ENCODE measurements at places on chromosomes 7 and 10. TPM values are rescaled to one million over a fixed set of nuclear protein-coding genes. Genes with fewer than 3 reads are reported as not detected.

The IKZF1 gene
- total RNA-seq: 383 TPM

DNA sequence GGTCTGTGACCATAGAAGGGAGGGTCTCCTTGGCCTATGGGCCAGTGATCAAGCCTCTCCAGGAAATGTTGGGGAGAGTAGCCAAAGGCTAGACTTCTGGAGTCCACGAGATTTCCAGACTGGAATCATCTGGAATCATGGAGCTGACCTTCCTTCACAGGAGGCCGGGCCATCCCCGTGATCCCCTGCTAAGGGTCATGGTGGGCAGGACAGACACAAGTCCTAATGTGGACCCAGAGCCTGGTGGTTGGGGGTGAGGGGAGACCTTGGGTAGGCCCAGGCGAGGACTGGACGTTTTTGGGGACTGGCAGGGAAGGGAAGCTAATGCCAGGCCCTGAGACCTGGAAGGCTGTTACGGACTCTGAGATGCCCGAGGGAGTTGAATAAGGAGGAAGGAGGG lies 9.8 kb upstream of the GRID1 start:
- no peak overlapping the region for H3K4me3 ChIP-seq
- no peak for DNase-seq
- H3K36me3 ChIP-seq: no peaks in the 10 kb centered on the region
- H3K4me1 ChIP-seq: no peaks in the 10 kb centered on the region
- peaks cover 34% of the 10 kb centered on the region for H3K27me3 ChIP-seq

DNA sequence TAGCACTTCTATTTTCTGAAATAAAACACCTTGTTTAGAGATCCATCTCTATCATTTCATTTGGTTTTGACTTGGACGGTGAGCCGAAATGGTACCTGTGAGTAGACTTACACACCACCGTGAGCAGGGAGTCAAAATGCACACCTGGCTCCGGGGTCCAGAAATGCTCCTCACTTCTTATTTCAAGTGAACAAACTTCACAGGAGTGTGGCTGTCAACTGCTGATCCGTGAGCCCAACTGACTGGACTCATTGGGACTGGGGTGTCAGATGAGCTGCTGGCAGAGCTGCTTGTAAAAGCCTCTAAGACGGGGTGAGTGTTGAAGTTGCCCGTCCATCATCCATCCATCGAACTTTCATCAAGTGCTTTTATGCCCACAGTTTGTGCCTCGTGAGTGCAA lies 435.5 kb downstream of the GLRX3 start:
- no peak for DNase-seq
- no peaks in the 10 kb centered on the region for H3K36me3 ChIP-seq
- H3K4me1 ChIP-seq: no peaks in the 10 kb centered on the region
- H3K4me3 ChIP-seq: no peak overlapping the region

DNA sequence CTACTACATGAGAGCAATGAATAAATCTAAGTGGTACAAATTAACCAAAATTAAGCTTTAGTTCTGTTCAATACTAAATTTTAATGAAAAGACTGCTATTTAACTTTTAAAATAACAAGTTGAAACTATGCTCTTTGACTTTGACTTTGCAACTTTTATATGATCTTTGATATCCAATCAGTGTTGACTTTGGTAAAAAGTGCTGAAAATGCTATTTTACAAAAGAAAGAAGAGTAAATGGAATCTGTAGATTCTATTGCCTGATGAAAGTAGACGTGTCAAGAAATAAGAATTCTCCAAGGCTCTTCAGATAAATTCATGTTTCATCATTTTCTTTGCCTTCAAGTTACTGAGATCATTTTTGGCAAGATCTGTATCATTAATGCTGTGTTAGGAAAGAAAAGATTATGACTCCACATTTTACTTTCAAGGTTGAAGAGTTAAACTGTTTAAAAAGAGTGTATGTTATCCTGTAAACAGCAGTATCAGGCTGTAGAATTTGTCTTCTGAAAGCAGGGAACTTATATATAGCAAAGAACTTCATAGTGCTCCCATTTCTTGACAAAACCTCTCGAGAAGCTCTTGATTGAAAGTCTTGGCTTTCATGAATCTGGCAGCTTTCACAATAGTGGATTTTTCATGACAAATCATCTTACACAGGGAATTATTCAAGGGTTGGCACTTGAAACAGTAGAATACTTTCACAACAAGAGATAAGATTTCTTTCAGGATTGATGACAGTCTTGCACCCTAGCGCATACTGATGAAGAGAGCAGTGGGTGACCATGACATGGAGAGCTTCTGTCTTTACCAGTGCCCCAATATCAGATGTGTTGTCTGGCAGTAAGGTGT lies 72.1 kb downstream of the PTEN start:
- no peak for DNase-seq
- H3K36me3 ChIP-seq: peaks cover 57% of the 10 kb centered on the region
- no peak overlapping the region for H3K27ac ChIP-seq
- H3K27me3 ChIP-seq: no peaks in the 10 kb centered on the region
- H3K4me1 ChIP-seq: peaks cover 6% of the 10 kb centered on the region
- H3K4me3 ChIP-seq: no peak overlapping the region

DNA sequence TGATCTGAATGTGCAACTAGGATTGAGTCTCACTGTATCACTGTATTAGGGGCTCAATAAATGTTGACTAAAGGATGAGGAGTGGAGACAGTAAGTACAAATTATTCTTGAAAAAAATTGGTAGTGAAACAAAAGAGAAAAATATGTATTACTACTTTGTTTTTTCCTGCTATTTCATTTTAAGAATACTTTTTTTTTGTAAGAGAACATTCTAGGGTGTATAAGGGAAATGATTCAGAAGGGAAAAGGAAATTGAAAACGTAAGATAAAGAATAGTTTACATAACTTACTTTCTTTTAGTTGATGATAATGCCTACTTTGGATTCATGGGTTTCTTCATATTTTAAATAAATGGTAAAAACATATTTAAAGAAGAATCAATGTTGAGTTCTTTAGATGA lies 9.6 kb downstream of the CAPZA2 start:
- peaks cover 48% of the 10 kb centered on the region for H3K4me1 ChIP-seq
- H3K27ac ChIP-seq: no peak overlapping the region
- H3K27me3 ChIP-seq: no peaks in the 10 kb centered on the region
- H3K36me3 ChIP-seq: peaks cover 27% of the 10 kb centered on the region
- H3K4me3 ChIP-seq: no peak overlapping the region

DNA sequence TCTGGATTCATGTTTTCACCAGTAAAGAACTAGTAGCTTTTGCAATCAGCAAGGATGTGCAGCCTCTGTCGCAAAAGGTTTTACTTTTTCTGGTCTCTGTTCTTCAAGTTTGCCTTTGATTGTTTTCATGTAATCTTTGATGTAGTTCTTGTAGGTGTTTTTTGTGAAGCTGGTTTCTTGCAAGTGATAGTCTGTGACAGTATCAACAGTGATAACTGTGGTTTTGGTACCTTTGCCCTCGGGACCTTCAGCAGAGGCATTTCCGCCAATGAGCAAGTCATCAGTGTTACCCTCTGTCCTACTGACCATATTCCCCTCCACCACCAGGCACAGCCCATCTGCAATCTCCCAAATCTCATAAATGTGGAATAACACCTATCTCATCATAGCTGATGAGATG lies 55.1 kb downstream of the IPMK start:
- H3K4me1 ChIP-seq: no peaks in the 10 kb centered on the region
- no peak overlapping the region for H3K27ac ChIP-seq
- H3K27me3 ChIP-seq: no peaks in the 10 kb centered on the region
- H3K36me3 ChIP-seq: peaks cover 36% of the 10 kb centered on the region
- DNase-seq: no peak

DNA sequence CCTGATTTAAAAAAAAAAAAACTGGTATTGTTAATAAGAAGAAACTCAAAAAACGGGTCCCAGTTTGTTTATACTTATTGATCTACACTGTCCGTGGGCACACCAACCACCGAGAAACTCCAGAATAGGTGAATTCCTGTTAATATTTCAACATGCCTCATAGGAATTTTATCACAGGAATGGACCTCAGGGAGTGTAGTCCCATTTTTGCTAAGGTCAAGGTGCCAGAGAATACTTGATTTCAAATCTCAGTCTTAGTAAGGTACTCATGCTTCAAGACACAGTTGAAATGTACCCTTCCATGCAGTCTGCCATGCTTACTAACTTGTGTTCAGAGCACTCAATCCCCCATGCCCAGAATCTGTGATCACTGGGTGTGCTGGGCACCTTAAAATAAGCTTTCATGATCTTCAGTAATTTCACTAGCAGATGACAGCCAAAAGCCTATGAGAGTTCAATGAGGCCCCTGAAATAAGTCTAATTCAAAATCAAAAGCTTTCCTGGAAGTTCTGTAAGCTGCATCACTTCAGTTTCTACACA lies 385.7 kb downstream of the TNS3 start:
- H3K36me3 ChIP-seq: no peaks in the 10 kb centered on the region
- no peak overlapping the region for H3K27ac ChIP-seq
- no peak for DNase-seq
- no peak overlapping the region for H3K4me3 ChIP-seq

DNA sequence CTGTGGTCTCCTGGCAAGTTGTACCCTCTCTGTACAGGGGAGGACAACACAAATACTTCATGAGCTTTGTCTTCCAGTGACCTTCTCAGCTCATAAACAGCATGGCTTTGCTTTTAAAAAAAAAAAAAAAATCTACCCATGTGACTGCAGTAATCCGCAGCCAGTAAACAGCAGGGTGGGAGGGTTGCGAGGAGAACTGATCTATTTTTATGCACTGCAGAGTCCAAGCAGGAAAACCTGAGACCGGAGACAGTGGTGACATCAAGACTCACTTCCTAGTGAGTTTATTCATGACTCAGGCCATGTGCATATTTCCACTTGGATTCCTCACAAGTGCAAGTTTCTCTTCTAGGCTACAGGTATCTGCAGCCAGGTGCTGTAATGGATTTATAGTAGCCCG lies 127.9 kb downstream of the NRF1 start:
- DNase-seq: no peak
- no peaks in the 10 kb centered on the region for H3K27me3 ChIP-seq
- H3K4me3 ChIP-seq: no peak overlapping the region
- no peak overlapping the region for H3K27ac ChIP-seq
- H3K4me1 ChIP-seq: no peaks in the 10 kb centered on the region
- peaks cover 5% of the 10 kb centered on the region for H3K36me3 ChIP-seq

DNA sequence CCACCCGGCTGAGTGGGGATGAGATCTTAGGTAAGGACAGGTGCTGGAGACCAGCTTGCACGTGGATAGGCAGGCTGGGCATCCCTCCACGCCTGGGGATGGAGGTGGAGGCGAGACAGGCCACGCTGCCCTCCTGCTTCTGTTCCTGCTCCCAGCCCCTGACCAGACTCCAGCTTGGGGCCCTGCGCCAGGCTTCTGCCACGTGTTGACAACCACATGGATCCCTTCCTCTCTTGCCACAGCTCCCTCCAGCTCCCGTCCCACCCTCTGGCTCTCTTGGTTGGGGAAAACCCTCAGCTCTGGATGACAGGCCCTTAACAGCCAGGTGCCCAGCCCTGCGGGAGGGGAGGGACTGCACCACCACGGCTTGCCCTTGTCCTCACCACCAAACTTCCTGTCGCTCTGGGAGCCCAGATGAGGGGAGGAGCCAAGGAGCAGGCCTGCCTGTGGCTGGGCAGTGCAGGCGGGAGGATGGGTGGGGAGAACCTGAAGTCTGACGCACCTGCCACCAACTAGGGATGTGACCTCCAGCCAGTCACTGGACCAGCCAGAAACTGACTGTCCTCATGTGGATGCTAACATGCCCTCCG lies 36.0 kb downstream of the KCNH2 start:
- peaks cover 36% of the 10 kb centered on the region for H3K4me1 ChIP-seq
- no peaks in the 10 kb centered on the region for H3K36me3 ChIP-seq
- no peak overlapping the region for H3K4me3 ChIP-seq
- DNase-seq: peak; percentile 73
- H3K27me3 ChIP-seq: peaks cover 2% of the 10 kb centered on the region

GRCh38 chr7:3463696-3464095 lies 162.6 kb downstream of the SDK1 start:
- H3K4me3 ChIP-seq: no peak overlapping the region
- no peak for DNase-seq
- no peaks in the 10 kb centered on the region for H3K36me3 ChIP-seq
- peaks cover 26% of the 10 kb centered on the region for H3K4me1 ChIP-seq
- H3K27ac ChIP-seq: no peak overlapping the region
- H3K27me3 ChIP-seq: peaks cover 3% of the 10 kb centered on the region

DNA sequence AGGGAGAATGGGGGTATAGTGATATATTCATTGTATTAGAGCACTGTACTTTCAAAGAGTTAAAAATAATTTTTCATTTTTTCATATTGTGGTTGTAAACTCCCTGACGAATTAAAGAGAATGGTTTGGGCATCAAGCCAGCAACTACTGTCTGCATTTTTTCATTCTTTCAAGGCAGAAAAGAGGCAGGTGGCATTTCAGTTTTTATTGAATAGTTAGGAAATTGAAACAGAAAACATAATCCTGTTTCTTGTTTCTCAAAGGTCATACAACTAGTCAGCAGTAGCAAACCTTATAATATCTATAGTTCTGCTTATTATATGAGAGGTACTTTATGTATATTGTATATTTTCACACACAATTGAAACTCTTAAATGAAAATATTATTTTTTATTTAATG lies 303.9 kb upstream of the KCND2 start:
- no peak for DNase-seq
- H3K4me1 ChIP-seq: no peaks in the 10 kb centered on the region
- H3K36me3 ChIP-seq: no peaks in the 10 kb centered on the region
- no peaks in the 10 kb centered on the region for H3K27me3 ChIP-seq
- no peak overlapping the region for H3K27ac ChIP-seq

The GRID2IP gene
- 0.28 TPM for total RNA-seq

GRCh38 chr10:80187465-80188409 lies 17.6 kb downstream of the ANXA11 start:
- H3K27ac ChIP-seq: peak overlapping the region; percentile 95
- peaks cover 48% of the 10 kb centered on the region for H3K36me3 ChIP-seq
- H3K4me1 ChIP-seq: peaks cover 73% of the 10 kb centered on the region
- peak; percentile 88 for DNase-seq

The TMEM213 gene
- 1.1 TPM for total RNA-seq

The PYROXD2 gene
- total RNA-seq: 18.7 TPM

The AKR1C4 gene
- not detected for total RNA-seq

- no peaks in the 10 kb centered on the region for H3K27me3 ChIP-seq
- H3K4me1 ChIP-seq: no peaks in the 10 kb centered on the region
- no peaks in the 10 kb centered on the region for H3K36me3 ChIP-seq
- no peak overlapping the region for H3K4me3 ChIP-seq
Measured at GRCh38 chr10:24432478-24433416, 223.8 kb downstream of the KIAA1217 start.

DNA sequence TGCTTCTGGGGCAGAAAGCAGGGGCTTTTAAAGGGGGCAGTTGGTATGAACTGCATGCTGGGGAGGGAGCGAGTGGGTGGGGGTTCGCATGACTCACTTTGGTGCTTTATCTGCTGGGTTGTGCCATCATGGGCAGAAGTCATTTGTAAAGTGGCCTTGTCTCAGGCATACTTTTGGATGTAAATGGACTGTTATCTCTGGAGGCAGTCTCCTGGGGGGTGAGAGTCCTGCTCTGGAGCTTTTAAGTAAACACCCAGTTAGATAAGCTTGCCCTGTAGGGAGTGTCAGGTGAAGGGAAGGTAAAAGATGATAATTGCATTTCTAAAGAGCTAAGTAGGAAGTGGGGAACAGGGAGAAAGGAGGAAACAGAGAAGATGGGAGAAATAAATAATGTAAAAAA lies 1.6 kb upstream of the GSTO1 start:
- peaks cover 25% of the 10 kb centered on the region for H3K36me3 ChIP-seq
- H3K4me1 ChIP-seq: peaks cover 38% of the 10 kb centered on the region
- peak overlapping the region; percentile 4 for H3K4me3 ChIP-seq
- no peak overlapping the region for H3K27ac ChIP-seq
- no peak for DNase-seq

Measured in activated CD4-positive, alpha-beta memory T cell treated with anti-CD3 and anti-CD28 coated beads, Interleukin-2, amount 10 ng/mL, durations not matched to agents 7 days and 5 days (primary cell).